CD4-positive, alpha-beta T cell treated with Interleukin-4 for 1 hour (primary cell): ENCODE measurements at places on chromosomes 11 and 22.

DNA sequence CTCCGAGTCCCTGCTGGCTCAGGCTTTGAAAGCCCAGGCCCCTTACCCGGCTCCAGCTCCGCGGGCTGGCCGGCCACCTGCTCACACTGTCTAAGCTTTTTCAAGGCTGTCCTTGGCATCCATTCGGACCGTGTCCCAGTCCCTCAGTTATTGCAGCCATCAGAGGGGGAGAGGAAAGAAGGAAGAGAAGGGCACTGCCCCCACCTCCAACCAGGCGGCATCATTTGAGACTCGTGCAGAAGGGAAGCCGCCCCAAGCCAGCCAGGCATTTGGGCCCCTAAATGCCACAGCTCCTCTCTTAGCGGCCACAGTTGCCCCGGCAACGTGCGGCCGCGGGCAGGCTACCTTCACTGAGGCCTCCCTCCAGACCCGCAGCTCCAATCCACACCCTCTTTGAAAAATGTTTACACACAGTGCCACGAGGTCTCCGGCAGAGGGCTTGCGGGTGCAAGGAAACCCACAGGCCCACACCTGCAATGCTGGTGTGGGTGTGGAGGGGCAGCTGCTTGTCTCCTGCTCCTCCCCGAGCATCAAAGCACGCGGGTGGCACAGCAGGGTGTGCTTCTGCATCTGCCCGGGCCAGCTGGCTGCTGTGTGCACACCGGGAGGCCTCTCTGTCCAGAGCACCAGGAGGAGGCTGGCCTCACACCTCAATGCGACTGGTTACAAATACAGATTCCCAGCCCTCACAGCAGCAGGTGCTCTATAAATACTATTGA is 124.4 kb downstream of the CTTN start:
- DNase-seq = no peak

- peak; percentile 5 for DNase-seq
These were observed 11.3 kb downstream of the C11orf21 start for GRCh38 chr11:2290351-2290841.

DNA sequence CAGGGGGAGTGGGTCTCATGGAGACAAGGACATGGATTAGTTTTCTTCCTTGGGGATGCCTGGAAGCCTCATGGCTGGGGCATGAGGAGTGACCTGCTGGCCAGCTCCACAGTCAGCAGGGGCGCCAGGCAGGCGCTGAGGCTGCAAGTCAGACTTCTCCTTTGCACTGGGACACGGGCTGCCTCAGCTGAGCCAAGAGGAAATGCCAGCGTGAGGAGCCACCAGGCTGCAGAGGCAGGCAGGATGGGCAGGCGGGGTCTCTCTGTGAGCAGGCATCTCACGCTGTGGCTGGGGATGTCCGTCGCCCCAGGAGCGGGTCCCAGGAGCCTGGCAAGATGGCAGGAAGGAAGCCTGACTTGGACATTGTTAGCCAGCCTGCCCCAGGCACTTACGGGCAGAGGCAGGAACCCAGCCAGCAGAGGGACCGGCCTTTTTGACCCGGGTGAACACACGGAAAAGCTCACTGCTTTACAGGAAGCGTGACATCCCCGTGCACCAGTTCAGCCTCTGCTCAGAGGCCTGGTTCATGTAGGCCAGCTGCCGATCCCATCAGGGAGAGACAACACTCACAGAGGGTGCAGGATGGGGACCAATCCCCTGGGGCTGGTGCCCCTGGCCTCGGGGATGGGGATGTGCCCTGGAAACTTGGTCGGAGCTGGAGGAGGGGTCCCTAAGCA is 10.2 kb downstream of the GNB1L start:
- DNase-seq = peak; percentile 8

DNA sequence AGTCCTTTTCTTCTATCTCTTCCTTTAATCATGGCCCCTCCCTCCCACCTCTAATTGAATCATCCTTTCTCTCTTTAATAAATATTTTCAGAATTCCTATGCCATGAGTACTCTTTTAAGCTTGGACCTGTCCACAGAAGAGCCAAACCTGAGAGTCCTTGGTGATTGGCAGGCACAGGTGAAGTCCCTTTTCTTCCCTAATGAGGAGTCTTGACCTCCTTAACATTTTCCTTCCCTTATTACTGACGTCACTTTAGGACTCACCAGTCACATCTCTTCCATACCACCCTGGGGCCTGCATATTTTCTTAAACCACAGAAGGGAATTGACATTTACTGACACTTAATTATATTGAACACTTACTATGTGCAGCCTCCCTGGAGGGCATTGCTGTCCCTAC is 41.0 kb upstream of the RASSF10 start:
- no peak for DNase-seq
